ENCODE measurements at places on chromosomes 13 and 19.

DNA sequence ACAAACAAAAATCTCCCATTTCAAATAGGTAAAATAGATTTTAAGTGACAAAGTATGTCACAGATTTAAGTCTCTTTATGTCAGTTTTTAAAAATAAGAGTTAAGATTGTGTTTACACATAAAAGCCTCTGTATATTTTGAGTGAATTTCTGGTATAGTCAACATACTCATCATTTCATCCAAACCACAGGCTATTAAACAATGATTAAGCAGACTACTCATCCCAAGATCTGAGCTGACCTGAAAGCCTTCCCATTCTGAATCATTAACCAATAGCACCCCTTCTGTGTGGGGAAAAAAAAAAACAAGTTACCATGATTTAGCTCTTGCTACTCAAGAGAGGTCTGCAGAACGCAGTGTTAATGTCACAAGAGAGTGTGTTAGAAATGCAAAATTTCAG, 284.4 kb upstream of the NBEA start:
- no peak for DNase-seq

GRCh38 chr13:97124915-97125809, 97.0 kb upstream of the MBNL2 start:
- peak; percentile 67 for DNase-seq

DNA sequence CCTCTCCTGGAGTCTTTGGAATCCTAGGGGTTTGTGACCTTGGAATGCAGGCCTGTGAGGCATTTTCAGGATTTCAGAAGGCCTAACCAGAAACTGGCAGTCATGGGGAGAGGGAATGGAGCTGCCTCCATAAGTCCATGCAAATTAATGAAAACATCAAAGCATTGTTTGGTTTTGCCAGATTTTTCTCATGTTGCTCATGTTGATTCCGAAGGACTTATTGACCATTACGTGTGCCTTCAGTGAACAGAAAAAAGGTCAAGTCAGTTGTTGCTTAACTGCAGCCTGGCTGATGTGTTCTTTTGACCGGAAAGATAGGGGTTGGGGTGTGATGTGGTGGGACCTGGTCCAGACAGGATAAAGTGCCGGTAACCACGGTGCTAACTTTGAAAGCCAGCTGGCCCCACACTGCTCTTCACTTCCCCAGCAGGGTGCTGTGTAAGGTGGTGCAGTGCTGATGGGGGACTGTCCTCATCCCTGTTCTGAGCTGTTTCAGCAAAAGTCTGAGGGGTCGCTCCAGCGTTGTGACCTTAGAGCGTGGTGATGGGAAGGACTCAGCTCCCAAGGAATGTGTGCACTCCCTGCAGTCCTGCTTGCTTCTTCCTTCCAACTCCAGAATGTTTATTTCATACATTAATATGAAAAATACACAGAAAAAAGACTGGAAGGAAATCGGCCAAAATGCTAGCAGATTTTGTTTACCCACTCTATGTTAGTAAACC, 3.5 kb downstream of the RNF113B start:
- no peak for DNase-seq

DNA sequence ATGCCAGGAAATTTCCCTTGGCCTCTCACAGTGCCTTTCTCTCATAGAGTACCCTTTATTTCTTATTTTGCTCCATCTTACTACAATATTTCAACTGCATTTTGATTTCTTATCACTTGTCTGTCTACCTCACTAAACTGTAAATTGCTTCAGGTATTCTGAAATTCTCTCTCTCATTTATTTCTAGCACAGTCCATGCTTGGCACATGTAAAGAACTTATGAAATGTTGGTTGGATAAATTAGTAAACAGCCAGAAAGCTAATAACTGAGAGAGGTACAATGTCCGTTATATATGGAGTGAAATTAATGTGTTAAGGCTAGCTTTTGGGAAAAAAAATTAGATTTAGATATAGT, 138.3 kb upstream of the RFC3 start:
- no peak for DNase-seq

DNA sequence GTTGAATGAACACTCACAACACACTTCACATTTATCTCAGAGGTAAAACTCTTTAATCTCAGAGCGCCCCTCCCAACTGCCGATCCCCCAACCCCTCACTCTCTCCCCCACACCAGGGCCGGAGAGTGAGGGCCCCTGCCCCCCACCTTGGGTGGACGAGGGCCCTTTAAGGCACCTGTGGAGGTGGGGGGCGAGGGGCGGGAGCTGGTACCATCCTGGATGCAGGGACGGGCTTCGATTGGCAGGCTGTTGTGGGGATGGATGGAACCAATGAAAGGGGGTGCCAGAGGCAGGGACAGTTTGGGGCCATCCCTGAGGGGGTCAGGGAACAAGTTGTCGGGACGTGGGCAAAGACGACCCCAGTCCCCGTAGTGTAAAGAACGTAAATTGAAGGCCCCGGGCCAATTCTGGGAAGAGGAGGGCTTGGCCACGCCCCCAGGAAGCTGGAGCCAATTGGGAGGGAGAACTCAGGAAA, 1.7 kb upstream of the PNKP start:
- peak; percentile 65 for DNase-seq

DNA sequence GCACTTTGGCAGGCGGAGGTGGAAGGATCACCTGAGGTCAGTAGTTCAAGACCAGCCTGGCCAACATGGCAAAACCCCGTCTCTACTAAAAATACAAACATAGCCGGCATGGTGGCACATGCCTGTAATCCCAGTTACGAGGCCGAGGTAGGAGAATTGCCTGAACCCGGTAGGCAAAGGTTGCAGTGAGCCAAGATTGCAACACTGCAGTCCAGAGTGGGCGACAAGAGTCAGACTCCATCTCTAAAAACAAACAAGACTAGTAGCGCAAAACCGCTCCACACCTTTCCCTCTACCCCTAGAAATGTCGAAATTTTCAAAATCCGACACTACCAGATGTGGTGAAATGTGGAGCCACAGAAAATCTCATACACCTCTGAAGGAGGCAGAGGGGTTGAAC, 11.2 kb upstream of the TYROBP start:
- no peak for DNase-seq

GRCh38 chr13:20412691-20413355, 112.8 kb downstream of the CRYL1 start:
- no peak for DNase-seq

DNA sequence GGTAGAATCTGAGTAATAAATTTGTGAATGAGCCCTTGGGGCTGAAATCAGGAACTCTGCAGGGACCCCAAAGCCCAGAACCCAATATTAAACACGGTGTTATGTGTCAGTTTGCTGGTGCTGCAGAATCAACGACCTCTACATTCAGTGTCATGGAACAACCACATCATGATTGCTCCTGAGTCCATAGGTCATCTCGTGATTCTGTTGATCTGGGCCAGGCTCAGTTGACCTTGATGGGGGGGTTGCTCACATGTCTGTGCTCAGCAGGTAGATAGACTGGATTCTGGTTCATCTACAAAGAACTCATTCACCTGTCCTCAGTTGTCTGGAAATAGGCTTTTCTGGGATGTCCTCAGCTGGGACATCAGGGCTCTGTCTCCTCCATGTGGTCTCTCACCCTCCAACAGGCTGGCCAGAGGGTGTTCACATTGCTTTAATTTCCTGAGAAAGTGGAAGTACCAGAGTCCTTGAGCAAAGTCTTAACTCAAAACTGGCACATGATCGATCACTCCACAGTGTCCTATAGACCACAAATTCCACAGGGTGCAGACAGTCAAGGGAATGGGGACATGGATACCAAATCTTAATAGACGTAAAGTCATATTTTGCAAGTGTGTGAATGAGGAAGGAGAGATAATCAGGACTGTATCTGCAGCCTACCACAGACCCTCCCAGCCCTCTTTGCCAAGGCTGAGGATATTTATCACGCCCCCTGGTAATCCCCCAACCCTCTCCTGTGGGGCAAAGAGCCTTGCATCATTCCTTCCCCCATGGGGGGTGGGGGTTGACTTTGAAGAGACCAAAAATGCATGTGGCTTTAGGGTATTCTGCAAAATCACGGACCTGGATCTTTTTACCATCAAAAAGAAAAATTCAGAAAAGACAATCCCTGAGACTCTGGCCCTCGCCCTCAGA, 39.3 kb upstream of the IGFL1 start:
- DNase-seq = no peak

All from D341Med (cell line).